ENCODE measurements at places on chromosomes 12 and 14.

DNA sequence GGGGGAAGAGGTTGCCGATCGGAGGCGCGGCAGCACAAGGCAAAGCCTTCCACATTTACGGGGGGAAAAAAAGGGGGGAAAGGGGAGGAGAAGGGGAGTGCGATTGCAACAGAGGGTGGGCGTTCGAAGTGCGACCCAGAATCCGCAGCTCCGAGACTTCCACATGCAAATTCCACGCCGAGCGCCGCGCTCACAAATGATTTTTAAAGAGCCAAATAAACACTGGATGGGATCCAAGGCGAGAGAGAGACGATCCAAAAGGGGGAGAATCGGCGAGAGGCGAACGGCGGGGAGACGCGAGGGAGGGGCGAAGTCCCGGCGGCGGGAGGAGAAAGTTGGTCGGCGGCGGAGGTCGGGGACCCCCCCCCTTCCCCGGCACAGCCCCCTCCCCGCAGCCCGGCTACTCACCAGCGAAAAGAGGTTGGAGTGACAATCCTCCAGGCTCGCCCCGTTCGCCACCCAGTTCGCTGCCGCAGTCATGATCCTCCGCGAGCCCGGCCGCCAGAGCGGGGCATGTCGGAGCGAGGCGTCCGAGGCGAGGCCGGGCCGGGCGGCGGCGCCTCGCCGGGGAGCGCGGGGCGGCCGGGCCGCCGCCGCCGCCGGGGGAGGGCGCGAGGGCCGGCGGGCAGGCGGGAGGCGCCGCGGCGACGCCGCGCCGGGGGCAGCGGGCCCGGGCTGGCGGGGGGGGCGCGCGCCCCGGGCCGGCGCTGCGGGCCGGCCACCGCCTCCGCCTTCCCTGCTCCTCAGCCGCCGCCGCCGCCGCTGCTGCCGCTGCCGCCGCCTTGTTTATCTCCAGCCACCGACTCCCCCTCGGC, 634 bp downstream of the MED13L start:
- peak; percentile 64 for DNase-seq

DNA sequence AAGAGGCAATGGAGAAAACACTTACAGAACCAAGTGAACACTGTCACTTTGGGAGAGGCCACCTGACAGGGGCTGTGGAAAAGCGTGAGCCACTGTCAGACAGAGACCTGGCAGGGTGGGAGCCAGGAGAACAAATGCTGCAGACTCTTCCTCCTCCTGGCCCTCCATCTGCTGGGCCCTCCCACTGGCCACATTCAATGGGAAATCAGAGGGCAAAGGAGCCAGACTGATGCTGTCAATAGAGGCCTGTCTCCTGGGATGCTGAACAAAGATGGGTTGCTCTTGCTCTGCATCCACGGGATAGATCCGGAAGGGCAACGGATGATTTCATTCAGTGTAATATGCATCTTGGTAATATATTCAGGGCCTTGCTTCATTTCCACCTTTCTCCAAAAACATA, 44.9 kb upstream of the BCAT1 start:
- no peak for DNase-seq

- no peak for DNase-seq
These were observed 694.2 kb downstream of the SLC6A15 start for GRCh38 chr12:84218406-84218805.

- DNase-seq: no peak
These were observed 115.3 kb downstream of the PDE6H start for GRCh38 chr12:15088105-15088504.

GRCh38 chr14:80699861-80700260, 241.7 kb downstream of the CEP128 start:
- no peak for DNase-seq

DNA sequence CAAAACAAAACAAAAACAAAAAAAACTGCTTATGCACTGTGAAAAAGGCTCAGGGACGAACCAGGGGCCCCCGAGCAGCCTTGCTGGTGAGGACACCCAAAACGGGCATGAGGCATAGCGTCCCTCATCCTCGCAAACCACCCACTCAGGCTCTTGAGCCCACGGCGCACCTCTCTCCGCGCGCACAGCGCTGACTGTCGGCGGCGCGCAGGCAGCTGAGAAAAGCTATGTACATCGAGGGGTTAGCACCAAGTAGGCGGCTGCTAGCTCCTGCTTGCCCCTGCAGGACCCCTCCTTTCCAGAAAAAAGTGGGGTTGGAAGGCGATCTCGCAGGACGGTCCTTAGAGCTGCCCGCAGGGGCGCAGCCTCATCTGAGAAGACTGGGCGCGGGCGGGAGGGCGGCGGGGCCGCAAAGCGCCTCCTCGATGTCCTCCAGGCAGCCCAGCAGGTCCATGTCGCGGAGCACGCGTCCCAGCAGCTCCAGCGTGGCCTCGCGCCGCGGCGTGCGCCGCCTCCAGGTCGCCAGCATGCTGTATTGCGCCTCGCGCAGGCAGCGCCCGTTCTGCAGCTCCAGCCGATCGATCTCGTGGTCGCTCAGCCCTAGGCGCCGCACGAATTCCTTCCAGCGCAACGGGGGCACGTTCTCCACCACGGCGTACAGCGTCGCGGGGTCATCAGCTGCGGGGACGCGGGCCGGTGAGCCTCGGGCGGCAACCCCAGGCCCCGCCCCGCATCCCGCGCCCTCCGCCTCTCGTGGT, 12.8 kb downstream of the TNFRSF1A start:
- no peak for DNase-seq

GRCh38 chr12:48004053-48004941, at the start of gene COL2A1:
COL2A1 (minus strand) TSS chr12:48004476; CDS start chr12:48004321, 155 bp downstream.
- DNase-seq: peak; percentile 15

GRCh38 chr14:77181603-77182437, at the start of gene TMEM63C:
TMEM63C (plus strand) TSS chr14:77181798; CDS start chr14:77218814, 37,016 bp downstream.
- peak; percentile 65 for DNase-seq

DNA sequence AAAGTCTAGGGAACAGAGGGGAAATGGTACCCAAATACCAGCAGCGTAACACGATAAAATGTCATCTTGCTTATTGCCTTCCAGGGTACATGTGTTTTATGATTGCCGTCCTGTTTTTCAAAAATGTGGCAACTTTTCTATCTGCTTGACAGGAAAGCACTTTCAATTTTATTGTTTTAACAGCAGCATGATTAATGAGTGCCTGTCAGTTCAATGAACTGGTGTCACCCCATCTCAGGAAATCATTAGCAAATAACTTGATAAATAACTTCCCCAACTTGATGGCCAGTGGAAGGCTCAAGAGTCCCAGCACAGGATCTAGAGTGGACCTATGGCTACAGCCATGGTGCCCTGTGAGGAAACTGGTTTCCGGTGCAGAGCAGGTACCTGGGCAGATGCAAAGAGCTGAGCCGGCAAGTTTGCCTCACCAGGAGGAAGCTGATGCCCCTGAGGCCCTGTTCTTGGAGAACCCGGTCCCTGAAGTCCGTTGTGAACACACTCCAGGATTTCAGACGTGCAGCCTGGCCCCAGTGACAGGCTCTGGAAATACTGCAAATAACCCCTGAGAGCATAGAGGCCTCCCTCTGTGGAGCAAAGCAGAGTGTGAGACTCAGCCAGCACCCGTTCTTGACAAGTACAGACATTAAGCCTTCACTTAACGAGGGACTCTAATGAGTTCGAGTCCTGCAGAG, 173.5 kb upstream of the SFSWAP start:
- DNase-seq: no peak

DNA sequence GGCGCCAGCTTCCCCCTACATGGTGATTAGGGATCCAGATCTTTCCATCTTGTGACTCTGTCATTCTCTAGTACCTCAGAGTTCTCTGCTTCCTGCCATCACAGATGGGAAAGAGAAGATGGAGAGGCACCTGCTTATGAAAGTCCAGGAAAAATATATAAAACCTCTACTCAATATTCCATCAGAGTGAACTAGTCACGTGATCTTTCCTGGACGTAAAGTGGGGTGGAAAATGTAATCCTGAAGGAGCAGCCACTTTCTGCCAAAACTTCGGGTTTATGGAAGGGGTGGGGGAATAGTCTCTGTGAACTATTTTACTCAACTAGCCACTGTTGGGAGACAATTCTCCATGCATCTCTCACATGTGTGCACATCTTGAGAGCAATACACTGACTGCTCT, 47.7 kb downstream of the STAB2 start:
- DNase-seq: no peak

DNA sequence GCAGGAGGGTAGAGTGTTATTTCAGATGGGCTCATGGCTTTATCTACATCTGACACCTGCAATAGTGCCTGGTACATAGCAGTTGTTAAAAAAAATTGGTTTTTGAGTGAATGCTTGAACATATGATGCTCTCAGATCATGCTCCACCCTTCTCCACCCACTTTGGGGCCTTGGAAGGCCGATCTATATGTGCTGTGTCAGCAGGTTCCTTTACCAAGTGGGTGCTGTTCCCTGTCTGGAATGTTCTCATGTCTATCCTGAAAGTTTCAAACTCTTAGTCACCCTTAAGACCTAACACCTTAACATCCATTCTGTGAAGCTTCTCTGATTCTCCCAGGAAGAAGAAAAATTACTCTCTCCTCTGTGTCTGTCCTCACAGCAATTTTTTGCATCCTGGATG, 556.3 kb upstream of the TBX3 start:
- DNase-seq: no peak
